ENCODE measurements at places on chromosomes 6 and 20.

GRCh38 chr6:158662607-158662953 lies 12.7 kb downstream of the SYTL3 start:
- no peak for DNase-seq

- no peak for DNase-seq
Measured at GRCh38 chr6:46059608-46060007, 43.9 kb upstream of the CLIC5 start.

GRCh38 chr6:30926644-30927043 lies 5.3 kb downstream of the SFTA2 start:
- DNase-seq, result no peak

- DNase-seq, result no peak
Measured at GRCh38 chr20:31915491-31916280, 36.2 kb downstream of the PDRG1 start.

GRCh38 chr6:81308577-81309279 lies 443.8 kb downstream of the TENT5A start:
- DNase-seq, result no peak

GRCh38 chr6:28802417-28803336 lies 121.1 kb downstream of the TRIM27 start:
- DNase-seq, result no peak

DNA sequence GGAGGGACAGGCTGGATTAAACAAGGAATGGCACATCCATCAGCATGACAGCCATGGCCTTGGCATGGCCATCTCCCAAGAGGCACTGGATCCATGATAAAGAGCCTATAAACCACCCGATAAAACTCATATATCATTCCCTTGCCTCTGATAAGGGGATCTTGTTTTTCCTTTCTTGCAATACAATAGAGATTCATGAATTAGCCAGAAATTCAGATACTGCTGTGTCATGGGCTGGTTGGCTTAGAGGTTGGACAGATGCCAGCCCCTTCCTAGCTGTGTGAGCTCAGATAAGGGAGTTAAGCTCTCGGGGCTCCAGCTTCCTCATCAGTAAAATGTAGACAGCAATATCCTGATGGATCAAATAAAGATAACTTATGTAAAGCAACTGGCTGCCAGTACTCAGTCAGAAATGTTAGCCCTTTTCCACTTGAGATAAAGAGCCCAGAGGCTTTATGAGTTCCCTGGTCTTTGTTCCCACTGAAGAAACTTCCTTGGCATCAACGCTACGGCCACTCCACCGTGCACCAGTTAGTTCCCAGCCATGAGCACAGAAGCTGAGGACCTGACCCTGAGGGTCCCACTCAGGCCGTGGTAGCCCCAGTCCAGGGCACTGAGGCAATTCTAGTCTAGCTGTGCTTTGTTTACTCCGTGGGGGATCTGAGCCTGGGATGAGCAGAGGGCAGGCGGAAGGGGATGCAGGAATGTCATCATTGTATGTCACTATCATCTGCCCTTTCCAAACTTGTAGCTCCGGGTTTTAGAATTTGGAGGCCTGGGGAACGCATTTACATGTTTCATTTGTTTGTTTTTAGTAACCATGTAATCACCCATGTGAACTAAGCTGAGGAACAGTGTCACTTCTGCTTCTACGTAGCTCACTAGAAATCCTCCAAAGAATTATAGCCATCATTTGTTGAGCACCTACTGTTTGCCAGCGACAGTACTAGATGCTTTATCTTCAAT lies 67.2 kb upstream of the TBC1D7 start:
- DNase-seq, result no peak

- DNase-seq, result no peak
Measured at GRCh38 chr6:79034865-79035264, 43.2 kb downstream of the PHIP start.

GRCh38 chr6:81531869-81532561 lies 220.5 kb downstream of the TENT5A start:
- DNase-seq, result no peak

DNA sequence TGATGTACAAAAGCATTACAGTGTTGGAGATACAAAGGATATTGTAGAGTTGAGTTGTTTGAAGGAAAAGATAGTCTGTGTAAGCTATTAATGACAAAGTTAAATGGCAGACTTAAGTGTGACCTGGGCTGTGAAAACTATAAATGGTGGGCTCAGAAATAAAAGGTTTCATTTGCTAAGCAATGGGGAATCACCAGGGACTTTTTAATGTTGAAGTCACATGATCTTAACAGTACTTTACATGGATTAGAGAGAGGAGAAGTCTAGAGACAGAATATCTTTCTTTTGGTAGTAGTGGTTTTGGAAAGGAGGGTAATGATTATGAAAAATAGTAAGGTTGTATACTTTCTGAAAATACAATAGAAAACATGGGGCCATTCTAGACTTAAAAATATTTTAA lies 67.1 kb downstream of the SCAF8 start:
- DNase-seq, result no peak

DNA sequence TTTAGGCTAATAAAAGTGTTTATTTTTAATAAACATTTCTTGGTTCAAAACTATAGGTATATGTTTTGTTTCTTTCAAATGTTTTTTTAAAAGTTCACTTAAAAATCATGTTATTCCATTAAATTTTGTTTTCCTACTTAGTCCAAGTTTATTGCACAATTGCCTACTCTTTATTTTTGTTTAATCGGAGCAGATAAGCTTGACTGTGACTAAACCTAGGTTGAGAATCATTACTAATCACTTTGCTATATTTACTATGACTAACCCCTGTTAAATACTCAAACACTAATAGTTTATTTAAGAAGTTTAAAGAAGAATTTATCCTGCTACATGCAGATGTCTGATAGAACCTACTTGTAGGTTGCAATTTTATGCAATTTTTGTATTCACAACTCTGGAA lies 18.8 kb downstream of the MAP3K4 start:
- DNase-seq, result no peak

GRCh38 chr20:64080013-64080812 lies at the start of gene OPRL1:
OPRL1 (plus strand) TSS chr20:64080082; CDS start chr20:64092721, 12,639 bp downstream.
- no peak for DNase-seq

- DNase-seq, result no peak
Measured at GRCh38 chr6:93819189-93819588, 399.8 kb upstream of the EPHA7 start.

- DNase-seq, result no peak
Measured at GRCh38 chr20:20480126-20480525, 112.2 kb downstream of the INSM1 start.

All from A549 (cell line).